ENCODE measurements at places on chromosomes 6 and 20.

- DNase-seq, result no peak
These were observed 81.2 kb upstream of the SASH1 start for GRCh38 chr6:148261470-148261869.

DNA sequence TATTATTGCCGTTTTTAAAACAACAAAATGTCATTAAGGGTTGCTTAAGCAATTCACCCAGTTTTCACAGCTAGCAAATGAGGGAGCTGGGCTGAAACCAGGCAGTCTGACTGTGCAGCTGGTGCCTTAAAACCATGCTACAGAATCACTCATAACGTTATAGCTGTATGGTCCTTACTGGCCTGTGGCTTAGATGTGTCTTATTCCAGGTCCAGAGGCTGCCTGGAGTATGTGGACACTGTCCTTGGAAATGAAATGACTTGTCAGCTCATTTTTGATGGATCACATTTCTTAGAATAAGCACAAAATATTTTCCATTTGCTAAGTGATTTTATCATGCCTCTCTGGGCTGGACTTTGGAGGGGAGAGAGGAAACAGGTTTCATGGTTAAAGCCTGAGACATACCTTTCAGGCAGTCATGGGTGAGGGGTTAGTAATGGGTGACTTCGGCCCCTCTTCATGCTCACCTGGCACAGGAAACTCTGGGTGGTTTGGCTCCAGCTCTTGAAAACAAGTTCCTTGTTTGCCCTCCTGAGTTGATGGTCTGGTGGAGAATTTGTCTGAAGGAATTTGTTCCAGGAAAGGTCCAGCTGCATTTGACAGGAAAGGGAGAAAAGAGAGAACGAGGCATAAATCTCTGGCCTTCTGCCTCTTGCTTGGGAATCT lies 823.2 kb downstream of the DHX35 start:
- no peak for DNase-seq

DNA sequence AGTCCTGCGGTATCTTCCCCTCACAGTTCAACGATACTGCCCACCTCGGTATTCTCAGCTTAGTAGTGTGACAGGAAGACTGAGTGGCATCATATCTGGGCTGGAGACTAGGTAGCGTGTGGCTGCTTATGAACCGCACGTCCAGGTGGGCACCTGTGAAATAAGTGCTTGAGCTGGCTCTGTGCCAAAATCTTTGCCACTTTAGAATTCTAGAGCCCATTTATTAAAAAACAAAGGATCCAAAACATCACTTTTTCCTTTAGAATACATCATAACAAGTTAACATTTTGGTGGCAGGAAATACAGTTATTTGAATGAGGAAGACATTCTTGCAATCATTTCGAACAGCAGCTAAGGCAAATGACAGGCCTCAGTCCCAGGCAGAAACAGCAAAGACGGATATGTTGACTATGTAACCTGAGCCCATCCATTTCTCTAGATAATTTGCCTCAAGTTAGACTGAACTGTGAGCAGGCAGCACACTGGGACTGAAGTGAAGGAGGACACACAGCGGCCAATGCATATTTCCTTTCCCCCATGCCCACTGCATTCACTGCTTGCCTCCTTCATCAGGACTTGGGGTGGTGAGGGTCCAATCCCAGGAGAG lies 136.6 kb downstream of the GMDS start:
- DNase-seq, result no peak

GRCh38 chr6:145009711-145010110 lies 724.6 kb downstream of the UTRN start:
- peak; percentile 39 for DNase-seq

Measured in SJCRH30 (cell line).